Mammary epithelial cell (primary cell): ENCODE measurements at places on chromosomes 6 and 20.

GRCh38 chr6:136114661-136115060 lies 135.4 kb downstream of the MTFR2 start:
- DNase-seq = no peak

DNA sequence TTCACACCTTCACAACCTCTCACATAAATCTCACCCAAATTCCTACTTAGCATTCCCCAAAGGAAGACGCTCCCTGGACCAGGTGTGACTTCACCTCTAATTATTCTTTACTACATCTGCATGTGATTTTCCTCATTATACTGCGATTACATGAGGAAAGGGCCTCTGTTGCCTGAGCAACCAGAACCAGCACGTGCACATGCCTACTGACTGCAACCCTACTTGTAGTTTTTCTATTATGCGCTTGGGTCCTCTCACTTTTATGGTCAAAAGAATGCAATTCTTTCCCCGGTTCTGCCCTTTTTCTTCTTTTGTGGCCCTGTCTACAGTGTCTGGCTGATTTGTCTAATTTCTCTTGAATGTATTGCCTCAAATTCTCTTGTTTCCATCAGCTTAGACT lies 20.4 kb upstream of the ANKEF1 start:
- DNase-seq = no peak

DNA sequence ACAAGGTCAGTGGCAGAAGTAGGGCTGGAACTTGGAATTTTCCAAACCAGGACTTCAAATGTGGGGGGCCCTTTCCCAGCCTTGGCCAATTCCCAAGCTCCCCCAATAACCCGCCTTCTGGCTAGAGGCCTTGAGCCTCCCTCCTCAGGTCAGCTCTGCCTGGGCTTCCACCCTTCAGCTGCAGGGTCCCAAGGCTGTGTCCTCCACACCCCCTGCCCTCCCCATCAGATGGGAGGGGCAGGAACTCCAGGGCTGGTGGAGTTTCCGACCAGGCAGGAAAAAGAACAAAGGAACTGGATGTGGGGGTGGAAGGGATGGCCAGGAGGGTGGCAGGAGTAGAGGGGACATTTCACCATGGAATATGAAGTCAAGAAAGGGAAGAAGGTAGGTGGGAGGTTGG lies at the start of gene CCM2L:
Gene CCM2L (plus strand): TSS at position 338 of the 400 bp plus-strand sequence. CDS start 17 bp downstream, at position 355.
- no peak for DNase-seq

DNA sequence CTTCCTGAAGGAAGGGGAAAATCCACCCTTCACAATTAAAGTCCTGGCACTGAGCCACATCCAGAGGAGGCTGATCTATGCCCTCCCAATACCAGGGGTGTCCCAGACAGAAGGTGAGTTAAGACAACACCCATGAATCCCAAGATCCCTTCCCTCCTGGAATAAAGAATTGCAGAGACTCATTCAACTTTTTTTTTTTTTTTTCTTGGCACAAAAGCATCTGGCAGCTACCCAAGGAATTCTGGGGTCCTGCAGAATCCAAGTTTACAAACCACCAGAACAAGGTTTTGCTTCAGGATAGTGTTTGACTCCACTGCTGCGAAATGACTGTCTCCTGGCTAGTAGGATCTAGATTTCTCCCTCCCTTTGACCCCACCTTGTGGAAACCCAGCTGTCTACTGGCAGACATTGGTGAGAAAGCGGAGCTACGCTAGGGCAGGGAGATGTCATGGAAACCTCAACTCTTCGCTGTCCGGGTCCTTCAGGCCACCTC lies 37.4 kb downstream of the JAG1 start:
- peak; percentile 31 for DNase-seq

DNA sequence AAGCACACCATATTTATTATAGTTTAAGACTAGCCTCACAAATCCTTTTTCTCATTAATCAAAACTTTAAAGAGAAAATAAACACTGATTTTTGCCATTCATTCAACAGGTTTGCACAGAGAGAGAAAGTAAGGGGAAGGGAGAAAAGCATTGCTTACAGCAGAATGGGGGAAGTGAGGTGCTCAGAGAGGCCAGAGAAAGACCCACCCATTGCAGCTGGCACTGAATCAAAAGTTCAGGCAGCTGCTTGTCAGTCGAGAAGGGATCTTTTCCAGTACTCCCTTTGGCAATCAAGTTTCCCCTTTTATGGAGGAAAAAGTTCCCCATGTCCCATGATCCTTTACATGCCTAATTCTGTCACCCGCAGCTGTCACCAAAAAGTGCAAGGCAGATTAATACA lies 8.0 kb upstream of the CRISP2 start:
- no peak for DNase-seq

DNA sequence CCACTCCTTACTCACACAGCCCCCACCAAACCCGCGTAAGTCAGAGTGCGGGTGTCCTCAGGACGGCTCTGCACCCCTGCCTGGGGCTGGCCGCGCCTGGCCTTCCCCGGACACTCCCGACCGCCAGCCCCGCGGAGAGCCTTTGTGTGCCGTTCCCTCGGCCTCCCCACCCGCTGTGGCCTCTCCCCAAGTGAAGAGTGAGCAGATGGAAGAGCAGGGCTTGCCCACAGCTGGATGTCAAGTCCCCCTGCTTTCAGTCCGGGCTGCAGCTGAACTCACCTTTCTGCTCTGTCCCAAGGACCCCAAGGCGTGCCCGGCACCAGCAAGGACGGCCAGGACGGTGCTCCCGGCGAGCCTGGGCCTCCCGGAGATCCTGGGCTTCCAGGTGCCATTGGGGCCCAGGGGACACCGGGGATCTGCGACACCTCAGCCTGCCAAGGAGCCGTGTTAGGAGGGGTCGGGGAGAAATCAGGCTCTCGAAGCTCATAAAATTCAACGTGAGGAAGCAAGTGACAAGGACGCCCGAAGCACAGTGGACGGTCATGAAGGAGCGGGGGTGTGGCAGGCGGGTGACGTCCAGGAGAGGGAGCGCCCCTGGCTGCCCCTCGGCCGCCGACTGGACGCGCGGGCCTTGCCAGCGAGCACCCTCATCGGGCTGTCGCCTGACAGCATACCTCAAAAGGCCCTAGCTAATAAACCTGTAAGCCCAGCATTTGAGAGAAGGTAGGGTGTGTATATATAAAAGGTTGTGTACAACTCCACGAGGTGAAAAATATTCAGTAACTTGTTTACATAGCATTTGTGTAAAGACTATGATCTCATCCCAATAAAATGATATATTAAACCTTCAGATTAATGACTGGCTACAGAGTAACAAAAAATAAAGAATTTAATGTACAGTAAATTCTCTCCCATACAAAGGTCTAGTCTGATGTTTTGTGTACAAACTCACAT lies 21.1 kb downstream of the TCFL5 start:
- DNase-seq = no peak

GRCh38 chr6:133809406-133809805 lies 79.5 kb upstream of the TCF21 start:
- peak; percentile 40 for DNase-seq

DNA sequence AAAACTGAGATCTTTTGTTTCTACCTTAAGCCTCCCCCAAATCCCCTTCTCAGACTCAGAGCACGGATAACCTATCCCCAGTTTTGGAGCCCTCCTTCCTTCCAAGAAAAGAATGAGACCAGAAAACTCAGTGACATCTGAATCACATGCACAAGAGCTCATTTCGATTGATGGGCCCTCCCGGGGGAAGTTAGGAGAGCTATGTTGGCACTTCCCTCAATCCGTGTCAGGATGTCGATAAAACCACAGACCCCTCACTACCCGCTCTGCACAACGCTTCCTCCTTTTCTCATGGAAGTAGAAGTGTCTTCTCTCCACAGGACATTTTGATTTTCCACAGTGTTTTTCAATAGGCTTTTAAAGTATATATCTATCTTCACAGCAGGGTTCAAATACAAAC lies 332.4 kb downstream of the HACE1 start:
- DNase-seq = no peak

DNA sequence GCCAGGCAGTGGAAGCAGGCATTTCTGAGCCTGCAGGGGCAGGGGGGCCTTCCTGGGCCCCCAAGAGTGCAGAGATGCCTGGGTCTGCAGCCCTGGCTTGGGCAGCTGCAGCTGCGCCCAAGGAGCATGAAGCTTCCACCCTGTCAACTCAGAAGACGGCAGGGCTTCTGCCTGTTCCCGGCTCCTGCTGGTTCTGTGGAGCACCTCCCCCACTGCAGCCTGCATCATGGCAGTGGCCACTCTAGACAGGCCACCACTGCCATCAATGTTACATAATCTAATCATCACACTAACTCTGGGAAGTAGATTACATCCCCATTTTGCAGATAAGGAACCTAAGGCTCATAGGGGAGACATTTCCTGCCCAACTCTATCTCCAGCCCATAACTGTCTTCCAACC lies 21.1 kb upstream of the TOP1 start:
- DNase-seq = no peak

DNA sequence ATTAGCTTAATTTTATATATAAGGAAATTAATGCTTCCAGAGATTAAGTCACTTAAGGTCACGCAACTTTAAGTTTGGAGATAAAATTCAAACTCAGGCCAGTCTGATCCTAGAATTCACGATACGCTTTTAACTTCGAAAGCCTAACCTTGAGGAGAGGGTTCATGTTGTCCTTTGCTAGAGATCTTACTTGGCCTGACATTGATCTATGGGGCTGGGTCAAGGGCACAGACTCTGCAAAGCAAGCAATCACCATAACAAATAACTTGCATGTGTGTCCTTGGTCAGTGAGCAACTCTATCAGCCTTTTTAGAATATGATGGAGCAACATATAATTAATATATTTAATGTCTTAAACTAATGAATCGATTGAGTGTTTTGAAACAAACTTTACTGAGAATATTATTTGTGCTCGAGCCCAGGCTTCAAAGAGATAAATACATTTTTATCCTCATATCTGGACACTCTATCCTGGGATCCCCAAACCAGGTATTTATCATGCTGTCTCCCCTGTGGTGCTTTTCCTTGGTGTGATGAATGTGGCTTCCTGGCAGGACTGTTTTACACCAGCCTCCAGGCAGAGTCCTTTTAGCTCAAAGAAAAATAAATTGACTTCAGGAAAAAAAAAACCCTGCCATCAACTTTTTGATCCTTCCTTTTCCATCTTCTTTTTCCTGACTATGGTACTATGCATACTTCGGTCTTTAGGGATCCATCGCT lies 29.1 kb downstream of the RPS12 start:
- DNase-seq = no peak

- peak; percentile 84 for DNase-seq
Measured at GRCh38 chr6:115323001-115323400, 737.7 kb downstream of the FRK start.

GRCh38 chr6:74044417-74045096 lies 348.6 kb downstream of the CD109 start:
- DNase-seq = no peak

DNA sequence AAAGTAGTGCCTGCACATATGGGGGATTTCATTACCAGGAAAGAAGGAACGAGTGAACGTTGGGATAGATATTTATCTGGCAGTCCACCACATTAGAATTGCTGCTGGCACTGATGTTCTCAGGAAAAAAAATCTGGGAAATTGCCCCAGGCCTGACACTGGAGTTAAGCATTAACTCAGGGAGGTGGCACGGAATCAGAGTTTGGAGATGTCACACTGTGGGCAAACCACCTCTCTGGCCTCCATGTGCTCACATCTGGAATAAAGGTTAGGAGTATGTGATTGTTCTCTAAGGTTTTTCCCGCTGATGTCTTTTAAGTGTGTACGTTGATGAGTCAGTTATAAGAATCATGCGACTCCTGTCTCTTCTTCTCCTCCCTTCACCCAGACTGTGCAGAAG lies 7.9 kb downstream of the TGM3 start:
- no peak for DNase-seq

DNA sequence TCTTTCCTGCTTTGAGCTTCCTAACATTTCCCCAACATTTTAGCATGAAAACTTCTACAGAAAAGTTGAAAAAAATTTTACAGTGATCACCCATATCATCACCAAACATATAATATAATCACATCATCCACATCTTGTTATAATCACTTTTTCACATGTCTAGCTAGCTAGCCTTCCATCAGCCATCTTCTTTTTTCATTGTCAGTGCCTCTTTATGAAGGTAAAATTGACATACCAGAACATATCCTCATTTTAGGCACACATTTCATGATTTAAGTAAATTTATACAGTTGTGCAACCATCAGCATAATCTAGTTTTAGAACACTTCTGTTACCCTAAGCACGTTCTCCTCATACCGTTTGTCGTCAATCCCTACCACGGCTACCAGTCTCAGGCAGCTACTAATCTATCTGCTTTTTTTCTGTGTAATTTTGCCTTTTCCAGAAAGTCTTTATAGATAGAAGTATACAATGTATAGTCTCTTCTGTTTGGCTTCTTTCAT lies 73.7 kb downstream of the VEGFA start:
- DNase-seq = no peak
